Dermis microvascular lymphatic vessel endothelial cell (primary cell): ENCODE measurements at places on chromosomes 3 and 15. TPM values are rescaled to one million over a fixed set of nuclear protein-coding genes. Genes with fewer than 3 reads are reported as not detected.

DNA sequence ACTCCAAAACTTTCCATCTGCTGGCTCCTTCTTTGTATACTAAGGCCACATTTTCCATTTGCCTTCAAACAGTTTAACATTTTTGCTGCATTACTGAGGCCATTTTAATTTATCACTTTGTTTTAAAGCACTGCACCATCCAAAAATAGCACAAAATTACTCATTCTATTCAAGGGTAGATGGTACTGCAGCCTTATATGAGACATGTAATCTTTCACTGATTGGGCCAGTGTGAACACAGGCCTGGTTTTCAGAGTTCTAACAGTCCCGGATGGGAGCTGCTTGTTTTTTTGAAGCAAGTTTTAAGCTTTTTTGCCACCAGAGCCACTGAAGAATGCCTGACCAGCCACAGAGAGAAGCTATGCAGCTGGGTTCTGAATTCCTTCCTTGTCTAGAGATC, 172.3 kb upstream of the TSC22D2 start:
- DNase-seq, result no peak

DNA sequence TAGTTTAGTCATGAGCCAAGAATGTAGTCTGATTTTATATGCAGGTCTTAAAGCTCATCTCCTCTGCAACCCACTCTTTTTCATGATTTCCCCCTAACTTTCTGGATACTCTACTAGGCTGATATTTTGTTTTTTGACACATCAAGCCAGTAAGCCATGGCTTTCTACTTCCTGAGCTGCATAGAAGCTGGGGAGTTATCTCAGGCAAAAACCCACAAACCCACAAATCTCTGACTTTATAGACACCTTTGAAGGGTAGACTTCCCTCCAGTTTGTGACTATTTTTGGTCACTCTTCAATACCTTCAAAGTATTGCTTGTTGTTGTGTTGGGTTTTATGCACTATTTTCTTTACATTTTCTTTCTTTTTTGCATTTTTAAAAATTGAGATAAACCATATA, 28.6 kb downstream of the TMEM202 start:
- no peak for DNase-seq

DNA sequence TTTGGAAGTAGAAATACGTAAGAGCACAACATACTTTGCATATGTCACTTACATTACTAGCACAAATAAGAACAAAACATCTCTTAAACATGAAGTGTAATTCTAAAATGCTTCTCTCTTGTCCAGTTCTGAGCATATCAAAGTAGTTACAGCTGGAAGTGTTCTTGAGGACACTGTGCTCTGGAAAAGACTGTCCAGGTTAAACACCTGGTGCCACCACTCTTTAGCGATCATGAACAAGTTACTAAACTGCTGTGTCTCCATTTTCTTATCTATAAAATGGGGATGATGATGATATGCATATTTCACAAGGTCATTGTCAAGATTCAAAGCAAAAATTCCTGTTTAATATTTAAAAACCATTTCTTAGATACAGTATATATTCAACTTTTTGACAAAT, 790 bp downstream of the STRIT1 start:
- no peak for DNase-seq

- DNase-seq, result no peak
Measured at GRCh38 chr3:69542805-69543429, 157.0 kb upstream of the FRMD4B start.

GRCh38 chr3:114552527-114552812, 258.6 kb downstream of the TIGIT start:
- no peak for DNase-seq

DNA sequence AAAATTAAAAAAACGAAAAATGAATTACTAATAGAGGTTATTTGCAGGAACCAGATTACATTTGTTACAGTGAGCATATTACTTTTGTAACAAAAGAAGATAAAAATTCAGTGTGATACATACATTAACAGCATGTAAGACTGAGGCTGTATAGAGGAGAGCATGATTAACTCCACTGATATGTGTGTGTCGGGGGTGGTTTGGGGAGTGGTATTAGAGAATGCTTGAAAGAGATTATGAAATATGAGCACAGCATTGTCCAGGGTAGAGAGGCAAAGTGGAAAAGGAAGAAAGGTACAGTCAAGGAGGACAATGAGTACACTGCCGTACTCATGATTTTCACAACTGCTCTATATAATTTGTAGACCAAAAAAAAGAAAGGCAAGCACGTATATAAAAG, 62.9 kb upstream of the LRRFIP2 start:
- DNase-seq, result no peak

DNA sequence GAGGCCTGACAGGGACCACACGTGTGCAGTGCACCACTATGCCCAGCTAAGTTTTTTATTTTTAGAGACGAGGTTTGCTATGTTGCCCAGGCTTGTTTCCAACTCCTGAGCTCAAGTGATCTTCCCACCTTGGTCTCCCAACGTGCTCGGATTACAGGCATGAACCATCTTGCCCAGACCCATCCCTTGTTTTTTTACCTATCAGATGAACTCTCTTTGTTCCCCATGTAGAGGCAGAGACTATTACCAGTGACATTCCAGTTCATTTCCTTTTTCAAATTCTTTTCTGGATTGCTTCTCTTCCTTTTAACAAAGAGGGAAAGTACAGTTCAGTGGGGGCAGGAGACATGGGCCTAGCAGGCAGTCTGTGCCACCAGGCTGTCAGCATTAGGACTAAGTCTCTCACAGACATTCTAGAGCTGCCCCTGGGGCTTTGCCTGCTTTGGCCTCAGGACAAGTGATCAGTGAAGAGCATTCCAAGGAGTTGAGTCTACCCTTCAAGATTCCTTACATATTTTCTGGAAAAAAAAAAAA, 103.5 kb upstream of the SLC7A14 start:
- peak; percentile 68 for DNase-seq

GRCh38 chr3:102599819-102600576, 165.2 kb downstream of the ZPLD1 start:
- no peak for DNase-seq

DNA sequence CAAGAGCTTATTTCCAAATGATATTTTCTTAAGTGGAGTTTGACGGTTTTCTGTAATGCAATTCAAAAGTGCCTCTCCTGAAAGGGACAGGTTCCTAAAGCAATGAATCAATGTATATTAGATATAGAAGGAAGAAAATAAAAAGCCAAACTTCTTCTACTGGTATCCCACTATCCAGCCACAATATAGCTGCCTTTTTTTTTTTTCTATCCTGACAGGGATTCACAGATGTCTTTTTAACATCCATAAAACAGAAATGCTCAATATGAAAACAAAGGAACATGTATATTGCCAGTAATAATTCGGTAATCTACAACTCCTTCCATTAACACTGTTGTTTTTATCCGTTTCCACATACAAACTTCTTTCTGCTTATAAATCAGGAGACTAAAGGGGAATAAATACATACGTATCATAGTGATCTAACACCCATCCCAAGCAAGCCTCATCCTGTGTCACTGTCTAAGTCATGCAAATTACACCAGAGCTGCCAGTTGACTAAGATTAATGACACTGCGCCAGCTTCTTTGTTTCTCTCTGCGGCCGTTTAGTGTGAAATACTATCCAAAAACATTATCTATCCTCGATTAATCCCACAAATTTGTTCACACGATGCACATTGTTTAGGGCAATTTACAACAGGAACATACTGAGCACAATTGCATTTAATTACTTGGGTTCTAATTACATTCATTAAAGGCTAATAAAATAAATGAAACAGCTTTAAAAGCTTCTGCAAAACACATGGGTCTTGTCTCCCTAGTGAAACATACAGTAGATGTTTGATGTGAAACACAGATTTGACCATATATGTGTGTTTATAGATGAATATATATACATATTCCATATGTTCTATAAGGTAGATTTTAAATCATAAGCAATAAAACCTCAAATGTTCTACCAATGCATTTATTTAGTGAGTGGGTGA, 51.9 kb upstream of the CDIN1 start:
- no peak for DNase-seq

DNA sequence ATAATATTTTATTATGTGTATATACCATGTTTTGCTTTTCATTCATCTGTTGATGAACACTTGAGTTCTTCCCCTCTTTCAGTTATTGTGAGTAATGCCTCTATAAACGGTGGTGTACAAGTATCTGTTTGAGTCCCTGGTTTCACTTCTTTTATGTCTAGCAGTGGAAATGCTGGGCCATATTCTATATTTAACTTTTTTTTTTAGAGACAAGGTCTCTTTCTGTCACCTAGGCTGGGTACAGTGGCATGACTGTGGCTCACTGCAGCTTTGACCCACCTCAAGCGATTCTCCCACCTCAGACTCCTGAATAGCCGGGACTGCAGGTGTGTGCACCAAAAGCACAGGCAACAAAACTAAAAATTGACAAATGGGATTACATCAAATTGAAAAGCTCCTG, 19.9 kb downstream of the GOLM2 start:
- DNase-seq, result no peak

- no peak for DNase-seq
Measured at GRCh38 chr3:127458696-127459604, 131.6 kb downstream of the TPRA1 start.

DNA sequence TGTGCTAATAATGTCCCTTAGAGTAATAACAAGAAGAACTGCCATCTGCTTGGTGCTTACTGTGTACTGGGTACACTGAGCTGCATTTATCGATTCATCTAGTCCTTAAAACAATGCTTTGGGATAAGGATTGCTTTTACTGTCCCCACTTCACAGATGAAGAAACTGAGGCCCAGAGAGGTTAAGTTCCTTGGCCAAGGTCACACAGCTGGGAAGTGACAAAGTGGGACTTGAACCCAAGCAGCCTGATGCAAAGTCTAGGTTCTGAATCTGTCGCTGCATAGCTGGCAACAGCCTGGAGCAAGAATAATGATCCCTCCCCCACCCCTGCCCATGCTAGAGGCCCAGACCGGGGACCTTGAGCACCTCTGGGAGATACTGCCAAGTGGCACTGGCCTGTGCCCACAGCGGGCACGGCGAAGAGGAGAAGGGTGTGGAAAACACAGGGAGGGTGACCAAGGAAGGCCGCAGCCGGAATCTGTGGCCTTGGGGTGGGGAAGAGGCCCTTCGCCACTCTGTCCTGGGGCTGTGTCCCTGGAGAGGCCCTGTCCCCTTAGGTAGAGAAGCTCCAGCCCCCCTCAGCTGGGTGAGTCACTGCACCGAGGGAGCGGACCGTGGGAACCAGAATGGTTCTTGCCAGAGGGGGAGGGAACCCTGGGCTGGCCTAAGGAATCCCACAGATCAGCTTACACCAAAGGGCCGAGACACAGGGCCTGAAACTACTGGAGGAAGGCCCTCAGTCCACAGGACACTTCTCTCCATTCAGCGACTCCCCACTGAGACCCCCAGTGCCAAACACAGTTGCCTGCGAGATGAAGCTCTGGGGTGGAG, 3.5 kb downstream of the PLXND1 start:
- DNase-seq, result peak; percentile 98

GRCh38 chr3:31425401-31425800, 107.3 kb upstream of the STT3B start:
- DNase-seq, result no peak

GRCh38 chr15:96336596-96337364, 6.3 kb downstream of the NR2F2 start:
- peak; percentile 57 for DNase-seq

DNA sequence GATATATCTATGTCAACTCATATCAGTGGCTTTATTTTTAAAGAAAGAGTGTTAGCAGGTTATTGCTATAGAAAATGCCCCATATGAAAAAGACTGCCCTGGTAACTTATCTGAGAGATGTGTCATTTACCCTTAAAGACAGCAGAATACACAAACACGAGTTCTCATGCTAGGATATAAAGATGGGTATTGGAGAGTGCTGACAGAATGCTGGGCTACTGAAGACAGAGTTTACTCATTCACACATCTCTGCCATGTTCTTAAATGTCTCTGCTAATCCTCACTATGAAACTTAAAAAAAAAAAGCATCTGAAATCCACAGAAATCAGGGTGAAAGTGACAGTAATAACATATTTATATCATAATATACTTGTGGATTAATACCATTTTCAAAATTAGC, 126.7 kb downstream of the FOXP1 start:
- no peak for DNase-seq

The FEZF2 gene
- total RNA-seq, result not detected in 2 replicates

The RAP2B gene
- 21.6 and 22.1 TPM in 2 replicates for total RNA-seq

The SLC22A14 gene
- total RNA-seq, result under 0.01 TPM in 1 of 2 replicates, not detected in the other

The ECE2 gene
- total RNA-seq, result not detected in 2 replicates

The PCNP gene
- total RNA-seq, result 57.0 and 62.5 TPM in 2 replicates

The PDCD7 gene
- total RNA-seq, result 9.9 and 13.0 TPM in 2 replicates

The GCNT3 gene
- total RNA-seq, result not detected in 2 replicates

The IL12A gene
- 0.13 TPM in 1 of 2 replicates, not detected in the other for total RNA-seq

The MITF gene
- total RNA-seq, result 3.0 and 5.7 TPM in 2 replicates

The ZDHHC19 gene
- total RNA-seq, result not detected in 2 replicates

The CRYGS gene
- 0.77 and 0.89 TPM in 2 replicates for total RNA-seq

The GP9 gene
- total RNA-seq, result not detected in 2 replicates
